OCI-M1 (cell line): ENCODE measurements at places on chromosomes 12 and 14.

- DNase-seq = no peak
These were observed 43.5 kb downstream of the DNAI7 start for GRCh38 chr12:25151476-25151875.

DNA sequence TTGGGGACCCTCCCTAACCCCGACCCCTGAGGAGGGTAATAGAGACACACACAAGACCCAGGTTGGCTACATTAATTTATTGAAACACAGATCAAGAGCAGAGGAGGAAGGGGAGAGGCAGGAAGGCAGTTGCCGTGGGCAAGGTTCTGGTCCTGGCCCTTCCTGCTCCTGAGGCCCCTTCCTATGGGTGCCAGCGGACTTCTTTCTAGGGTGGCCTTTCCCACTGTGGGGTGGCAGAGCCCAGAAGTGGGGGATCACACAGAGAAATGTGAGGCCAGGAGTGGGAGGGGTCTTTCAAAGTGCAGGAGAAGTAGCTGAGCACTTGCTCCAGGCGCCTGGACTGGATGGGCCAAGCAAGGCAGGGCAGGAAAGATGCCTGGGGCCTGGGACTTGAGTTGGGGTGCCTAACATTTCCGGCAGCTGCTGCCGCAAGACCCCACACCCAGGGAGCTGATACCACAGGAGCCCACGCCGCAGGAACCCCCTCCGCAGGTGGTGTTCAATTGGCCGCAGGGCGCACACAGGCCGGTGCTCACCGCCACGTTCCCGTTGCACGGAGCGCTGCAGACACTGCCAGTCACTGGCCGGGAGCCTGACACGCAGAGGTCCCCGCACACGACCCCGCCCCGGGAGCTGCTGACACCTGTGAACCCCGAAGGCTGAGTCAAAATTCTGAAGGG, 5.3 kb downstream of the KRT81 start:
- no peak for DNase-seq

- DNase-seq = no peak
These were observed 17.6 kb upstream of the CYP46A1 start for GRCh38 chr14:99666533-99666932.

- DNase-seq = no peak
These were observed 495.1 kb downstream of the EGLN3 start for GRCh38 chr14:33455654-33456345.

DNA sequence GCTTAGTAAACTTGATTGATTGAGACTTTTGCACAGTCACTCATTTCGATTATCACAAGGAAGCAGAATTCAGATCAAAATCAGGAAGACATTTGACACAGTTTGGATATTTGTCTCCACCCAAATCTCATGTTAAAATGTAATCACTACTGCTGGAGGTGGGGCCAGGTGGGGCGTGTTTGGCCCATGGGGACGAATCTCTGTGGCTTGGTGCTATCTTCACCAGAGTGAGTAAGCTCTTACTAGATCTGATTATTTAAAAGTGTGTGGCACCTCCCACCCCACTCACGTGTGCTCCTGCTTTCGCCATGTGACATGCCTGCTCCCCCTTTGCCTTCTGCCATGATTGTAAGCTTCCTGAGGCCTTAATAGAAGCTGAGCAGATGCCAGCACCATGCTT, 291.4 kb downstream of the PCNX1 start:
- DNase-seq = no peak

DNA sequence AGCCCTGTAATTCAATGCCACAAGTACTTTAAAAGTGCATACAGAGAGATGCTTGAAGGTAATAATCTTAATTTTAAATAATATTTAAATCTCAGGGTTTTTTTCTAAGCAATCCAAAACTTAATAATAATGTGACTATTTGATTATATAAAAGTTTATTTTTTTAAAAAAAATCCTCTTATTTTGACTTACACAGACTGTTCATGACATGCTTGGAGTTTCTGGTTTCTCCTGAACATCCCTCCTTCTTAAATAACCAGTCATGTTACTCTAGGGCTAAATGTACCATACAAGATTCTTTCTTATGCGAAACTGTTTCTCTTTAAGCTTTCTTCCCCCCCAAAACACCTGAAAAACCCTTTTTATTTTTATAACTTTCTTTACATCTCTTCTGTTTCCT, 58.2 kb upstream of the SLC2A13 start:
- DNase-seq = no peak

DNA sequence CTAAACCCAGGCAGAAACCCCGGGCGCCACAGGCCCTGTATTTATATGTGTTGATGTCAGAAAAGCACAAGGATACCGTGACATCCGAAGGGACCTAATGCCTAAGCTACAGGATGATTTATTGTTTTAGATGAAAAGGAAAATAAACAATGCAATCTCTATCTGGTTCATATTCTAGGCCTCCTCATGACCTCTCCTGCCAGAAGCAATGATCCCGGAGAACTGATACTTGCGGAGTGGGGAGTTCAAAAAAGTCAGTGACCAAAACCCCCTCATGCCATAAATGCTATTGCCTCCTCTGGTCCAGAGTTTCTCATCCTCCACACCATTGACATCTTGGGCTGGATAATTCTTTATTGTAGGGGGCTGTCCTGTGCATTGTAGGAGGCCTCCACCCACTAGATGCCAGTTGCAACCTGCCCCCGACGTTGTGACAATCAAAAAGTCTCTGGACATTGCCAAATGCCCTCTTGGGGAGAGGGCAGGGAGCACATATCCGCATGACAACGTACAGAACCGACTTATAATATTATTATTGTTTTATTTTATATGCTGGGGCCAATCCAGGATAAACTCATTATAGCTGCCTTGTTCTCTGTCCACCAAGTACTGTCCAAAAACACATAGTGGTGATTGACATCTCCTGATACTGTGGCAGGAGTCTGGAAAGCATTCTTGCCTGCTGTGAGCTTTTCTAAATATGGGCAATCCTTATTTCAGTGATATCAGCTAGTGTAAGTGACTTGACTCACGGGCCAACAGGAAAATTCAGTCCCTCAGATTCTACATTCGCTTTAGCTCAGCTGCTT, 1.1 kb upstream of the CSRP2 start:
- no peak for DNase-seq
